ENCODE measurements at places on chromosomes 5 and 9. TPM values are rescaled to one million over a fixed set of nuclear protein-coding genes. Genes with fewer than 3 reads are reported as not detected.

Gene OCLN
- total RNA-seq: 6.0 TPM

Gene FAM170A
- total RNA-seq: not detected

Gene TMEM141
- 82.4 TPM for total RNA-seq

Gene STC2
- total RNA-seq: 24.3 TPM

Gene STPG3
- total RNA-seq: not detected

Gene BARHL1
- not detected for total RNA-seq

Gene PRSS3
- total RNA-seq: 0.89 TPM

Gene FOXI1
- not detected for total RNA-seq

Gene NR4A3
- total RNA-seq: 0.13 TPM

Gene CDH18
- not detected for total RNA-seq

Gene PRR16
- total RNA-seq: 0.25 TPM

Gene MAP1B
- total RNA-seq: 201 TPM

Gene NDST1
- 103 TPM for total RNA-seq

Gene CDH6
- total RNA-seq: 137 TPM

Gene KCNMB1
- not detected for total RNA-seq

Gene ACSL6
- total RNA-seq: not detected

Gene OSTF1
- total RNA-seq: 14.7 TPM
